Hindlimb muscle (tissue), 1 donor: ENCODE measurements at places on chromosomes 7 and 10. TPM values are rescaled to one million over a fixed set of nuclear protein-coding genes. Genes with fewer than 3 reads are reported as not detected.

The HOXA10 gene
- 30.3 TPM for polyA plus RNA-seq

DNA sequence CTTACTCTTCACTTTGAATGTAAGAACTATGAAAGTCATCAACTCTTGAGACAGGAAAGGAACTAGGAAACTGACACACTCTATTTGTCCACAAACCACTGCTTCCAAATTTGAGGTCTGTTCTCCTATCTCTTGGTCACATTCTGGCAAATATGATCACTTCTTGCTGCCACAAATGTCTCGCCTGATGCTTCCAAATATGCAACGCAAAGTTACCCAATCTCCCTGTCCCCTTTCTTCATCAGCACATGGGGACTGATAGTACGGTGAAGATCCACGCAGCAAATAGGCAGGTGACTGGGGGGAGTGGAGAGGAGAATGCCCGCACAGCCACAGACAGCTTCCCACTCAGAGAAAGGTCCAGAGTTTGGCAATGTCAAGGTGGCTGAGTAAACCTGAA lies 92.6 kb upstream of the TCF7L2 start:
- no peak for DNase-seq

DNA sequence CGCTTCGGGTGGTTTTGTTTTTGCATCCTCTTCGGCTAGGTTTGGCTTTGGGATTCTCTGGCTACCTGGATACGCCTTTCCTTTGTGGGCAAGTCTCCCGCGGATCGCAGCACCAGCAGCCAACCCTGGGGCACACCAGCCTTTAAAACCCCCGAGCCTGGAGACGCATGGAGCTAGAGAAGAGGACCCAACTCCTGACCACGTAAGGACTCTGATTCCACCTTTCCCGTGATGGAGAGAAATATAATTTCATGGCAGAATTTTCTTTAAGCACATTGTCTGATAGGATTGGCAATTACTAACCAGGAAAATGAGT lies 535.4 kb upstream of the GALNT17 start:
- DNase-seq = no peak

DNA sequence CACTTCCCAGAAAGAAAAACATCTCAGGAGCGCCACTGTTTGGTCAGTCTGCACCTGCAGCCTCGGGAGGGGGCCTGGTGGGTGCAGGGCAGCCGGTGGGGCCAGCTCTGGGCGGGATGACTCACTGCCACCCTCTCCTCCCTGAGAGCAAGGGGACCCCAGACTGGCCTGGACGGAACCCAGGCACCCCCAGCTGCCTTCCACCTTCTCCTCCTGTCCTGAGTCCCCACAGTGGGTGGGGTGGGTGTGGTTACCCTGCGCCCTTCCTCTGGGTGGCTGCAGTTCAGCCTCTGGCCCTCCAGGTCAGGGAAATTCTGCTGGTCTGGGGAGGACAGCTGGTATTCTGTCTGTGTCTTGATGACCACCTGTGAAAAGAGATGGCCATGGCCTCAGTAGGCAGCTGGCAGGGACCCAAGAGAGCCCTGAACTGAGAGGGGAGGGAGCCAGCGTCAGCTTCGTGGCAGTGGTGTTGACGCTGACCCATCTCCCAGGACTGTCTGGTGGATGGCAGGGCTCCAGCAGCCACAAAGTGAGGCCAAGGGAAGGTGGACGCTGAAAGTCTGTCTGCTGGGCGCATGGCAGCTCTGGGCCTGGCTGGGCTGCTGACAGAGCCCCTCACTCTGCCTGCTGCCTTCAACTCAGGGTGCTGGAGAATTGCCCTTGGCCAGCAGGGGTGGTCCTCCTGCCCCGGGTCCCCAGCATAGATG lies 8.9 kb downstream of the CALY start:
- DNase-seq = no peak
